NCI-H2081 (cell line): ENCODE measurements at places on chromosomes 3 and 15.

- no peak for DNase-seq
Observed at GRCh38 chr3:127196002-127196401, 3.1 kb downstream of the PRR23E start.

DNA sequence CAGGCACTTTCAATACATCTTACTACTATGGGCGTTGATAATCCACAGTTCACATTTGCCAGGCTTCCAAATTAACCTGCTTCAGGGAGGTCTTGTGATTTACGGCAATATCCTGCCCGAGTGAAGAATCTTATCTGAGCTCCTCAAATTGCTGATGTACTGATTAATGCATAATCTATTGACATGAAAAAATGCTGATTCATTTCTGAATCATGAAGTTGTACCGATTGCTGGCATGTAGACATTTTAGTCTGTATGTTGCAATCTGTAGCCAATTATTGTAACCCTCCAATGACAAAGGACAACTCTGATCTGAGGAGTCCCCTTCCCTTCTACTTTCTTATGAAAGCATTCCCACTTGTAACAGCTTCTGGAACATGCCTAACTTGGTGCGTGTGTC lies 97.2 kb downstream of the SEC22A start:
- no peak for DNase-seq

DNA sequence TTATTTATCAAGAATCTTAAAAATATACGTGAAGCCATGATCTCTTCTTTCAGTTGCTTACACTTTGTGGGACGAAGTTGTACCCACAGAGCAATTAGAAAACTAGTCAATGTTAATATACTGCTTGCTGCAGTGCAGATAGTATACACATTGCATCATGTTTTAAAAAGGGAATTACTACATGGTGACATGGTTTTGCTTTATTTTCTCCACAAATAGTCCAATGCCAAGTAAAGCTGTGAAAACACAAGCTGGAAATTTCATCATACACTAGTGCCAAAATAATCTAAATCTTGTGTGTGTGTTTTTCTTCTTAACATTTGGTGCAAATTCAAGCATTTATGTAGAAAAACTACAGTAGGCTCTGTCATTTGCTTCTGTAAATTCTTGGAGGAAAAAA lies 233.0 kb downstream of the EPHA3 start:
- DNase-seq, result no peak

DNA sequence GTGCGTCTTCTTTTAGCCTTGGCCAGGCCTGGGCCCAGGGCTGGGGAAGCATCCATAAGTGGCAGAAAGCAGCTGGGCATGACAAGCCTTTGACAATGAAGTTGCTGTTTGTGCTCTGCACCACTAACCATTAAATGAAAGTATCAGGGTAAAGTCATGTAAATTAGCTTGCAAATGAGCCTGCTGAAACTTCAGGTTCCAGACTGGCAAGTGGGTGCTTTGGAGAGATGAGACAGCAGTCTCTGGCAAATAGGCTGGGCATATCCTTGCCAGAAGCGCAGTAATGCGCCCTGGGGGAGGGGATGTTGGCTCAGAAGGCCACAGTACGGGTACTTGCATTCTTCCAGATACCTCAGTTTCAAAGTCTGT lies 40.7 kb downstream of the RAB6B start:
- no peak for DNase-seq

GRCh38 chr15:73821181-73821580 lies 52.2 kb upstream of the TBC1D21 start:
- DNase-seq, result no peak

DNA sequence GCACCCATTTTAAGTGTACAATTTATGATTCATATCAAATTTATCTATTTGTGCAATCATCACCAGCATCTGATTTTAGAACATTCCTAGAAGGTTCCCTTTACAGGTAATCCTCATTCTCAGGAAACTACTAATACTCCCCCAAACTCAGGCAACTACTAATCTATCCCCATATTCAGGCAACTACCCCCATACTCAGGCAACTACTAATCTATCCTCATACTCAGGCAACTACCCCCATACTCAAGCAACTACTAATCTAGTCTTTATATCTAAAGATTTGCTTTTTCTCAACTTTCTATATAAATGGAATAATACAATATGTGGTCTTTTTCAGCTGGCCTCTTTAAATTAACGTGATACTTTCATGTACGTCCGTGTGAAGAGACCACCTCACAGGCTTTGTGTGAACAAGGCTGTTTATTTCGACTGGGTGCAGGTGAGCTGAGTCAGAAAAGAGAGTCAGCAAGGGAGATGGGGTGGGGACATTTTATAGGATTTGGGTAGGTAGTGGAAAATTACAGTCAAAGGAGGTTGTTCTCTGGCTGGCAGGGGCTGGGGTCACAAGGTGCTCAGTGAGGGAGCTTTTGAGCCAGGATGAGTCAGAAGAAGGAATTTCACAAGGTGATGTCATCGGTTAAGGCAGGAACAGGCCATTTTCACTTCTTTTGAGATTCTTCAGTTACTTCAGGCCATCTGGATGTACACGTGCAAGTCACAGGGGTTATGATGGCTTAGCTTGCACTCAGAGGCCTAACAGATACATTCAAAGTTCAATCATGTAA lies 1444.5 kb upstream of the CADM2 start:
- no peak for DNase-seq

DNA sequence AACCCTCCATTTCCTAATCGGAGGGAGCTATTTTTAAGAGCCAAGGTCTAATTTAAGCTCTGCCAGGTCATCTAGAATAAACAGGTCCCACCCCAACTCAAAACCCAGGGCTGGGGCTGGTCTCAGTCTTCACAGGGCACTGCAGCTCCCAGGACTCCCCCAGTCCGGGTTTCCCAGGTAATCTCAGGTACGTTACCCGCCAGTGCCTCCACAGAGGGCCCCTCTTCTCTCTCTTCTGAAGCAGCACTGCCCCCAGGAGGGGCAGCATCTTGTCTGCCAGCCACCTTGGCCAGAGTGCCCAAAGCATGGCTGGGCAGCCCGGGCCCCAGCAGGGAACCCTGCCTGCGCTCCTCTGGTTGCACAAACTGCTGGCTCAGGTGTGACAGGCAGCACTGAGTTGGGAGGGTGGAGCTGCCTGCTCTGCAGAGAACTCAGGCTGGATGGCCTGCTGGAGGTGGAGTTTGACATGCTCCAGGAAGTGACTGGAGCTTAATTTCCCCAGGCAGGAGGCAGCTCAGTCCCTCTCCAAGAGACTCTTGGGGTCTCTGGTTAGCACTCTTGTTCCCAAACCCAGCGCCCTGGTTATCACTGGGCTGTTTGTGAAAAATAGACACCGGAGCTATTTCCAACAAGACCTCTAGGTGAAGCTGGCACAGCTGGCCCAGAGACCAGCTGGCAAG lies at the start of gene PLA2G4F:
PLA2G4F (minus strand) TSS at position 394 of the 680 bp plus-strand sequence; CDS start at position 307, 87 bp downstream.
- no peak for DNase-seq

DNA sequence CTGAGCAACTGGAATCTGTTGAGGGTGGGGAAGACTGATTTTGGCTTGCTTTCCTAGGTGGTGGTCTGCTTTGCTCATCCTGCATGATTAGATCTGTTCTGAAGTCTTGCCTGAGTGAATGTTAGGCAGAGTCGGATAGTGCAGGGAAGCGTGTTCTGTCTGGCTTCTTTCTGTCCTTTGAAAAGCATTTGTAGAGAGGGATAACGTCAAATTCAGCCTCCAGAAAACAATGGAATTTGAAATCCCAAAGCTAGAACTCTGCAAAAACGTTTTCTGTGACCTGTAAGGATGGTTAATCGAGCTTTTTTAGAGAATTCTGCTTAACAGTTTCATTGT lies 1.4 kb downstream of the GLCE start:
- no peak for DNase-seq

DNA sequence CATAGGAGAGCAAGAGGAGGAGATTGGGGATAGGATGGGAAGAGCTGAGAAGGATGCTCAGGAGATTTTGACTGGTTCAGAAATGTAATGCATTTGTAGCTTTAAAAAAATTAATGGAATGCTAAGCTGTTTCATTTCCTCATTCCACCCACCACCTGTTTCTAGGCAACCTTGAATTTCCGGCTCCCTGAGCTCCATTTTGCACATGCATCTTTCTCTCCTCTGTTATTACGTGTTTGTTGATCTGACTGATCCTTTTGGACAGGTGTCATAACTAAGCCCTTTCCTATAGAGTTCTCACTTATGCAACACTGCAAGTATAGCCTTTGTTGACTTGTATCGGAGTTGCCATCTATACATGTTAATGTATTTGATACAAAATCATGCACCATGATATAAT lies 4.3 kb downstream of the TMPRSS7 start:
- DNase-seq, result no peak

GRCh38 chr15:38886315-38887163 lies 321.9 kb upstream of the RASGRP1 start:
- DNase-seq, result no peak

DNA sequence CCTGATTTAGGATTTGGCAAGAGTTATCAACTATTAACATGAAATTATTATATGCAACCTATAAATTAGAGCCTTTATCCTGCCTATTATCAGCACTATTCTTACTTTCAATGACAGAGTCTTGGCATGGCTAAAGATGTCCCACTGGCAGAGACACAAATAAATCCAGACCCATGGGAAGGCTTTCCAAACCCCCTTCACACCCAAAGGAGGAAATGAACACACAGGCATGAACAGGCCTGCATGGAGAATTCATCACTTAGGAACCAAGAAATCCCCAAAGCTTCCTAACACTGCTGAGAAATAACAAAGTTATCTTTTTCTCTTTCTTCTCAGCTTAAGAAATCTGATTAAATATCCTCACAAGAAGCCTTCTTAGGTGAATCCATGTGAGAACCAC lies 213.9 kb downstream of the OCA2 start:
- peak; percentile 42 for DNase-seq

GRCh38 chr15:52124270-52124880 lies 11.8 kb upstream of the BCL2L10 start:
- no peak for DNase-seq

GRCh38 chr15:62845241-62846126 lies 197.1 kb upstream of the TPM1 start:
- DNase-seq, result no peak

DNA sequence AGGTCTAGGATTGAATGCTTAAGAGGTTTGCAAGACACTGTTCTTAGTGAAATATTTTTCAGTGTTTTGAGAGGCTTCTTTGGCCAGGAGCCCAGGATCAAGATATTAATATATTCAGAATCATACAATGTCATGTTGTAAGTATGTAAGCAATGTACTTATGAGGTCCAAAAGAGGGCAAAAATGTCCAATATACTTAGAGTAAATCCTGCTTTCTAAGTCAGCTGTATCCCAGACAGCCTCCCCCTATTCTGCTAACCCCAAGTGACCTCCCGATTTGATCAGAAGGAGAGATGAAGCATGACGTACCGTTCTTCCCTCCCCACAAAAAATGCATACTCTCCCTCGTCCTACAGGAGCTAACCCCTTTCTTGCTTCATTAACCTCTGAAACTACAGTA lies 70.9 kb downstream of the CHAC1 start:
- DNase-seq, result no peak

DNA sequence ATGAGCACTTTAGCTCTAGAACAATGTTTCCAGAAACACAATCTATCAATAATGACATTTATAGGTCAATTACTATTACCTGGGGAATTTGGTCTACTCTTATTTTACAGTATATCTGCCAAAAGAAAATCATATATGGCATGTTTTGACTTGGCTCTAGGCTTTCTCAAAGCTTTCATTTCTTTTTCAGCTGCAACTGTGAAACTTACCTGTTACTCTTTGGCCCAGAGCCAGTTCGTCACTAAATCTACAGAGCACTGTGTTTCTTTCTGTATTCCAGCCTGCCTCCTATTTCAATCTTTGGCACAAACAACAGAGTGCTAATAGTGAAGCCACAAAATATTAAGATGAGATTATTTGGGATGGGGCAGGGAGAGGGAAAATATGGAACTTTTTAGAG lies 76.0 kb downstream of the P2RY1 start:
- no peak for DNase-seq

DNA sequence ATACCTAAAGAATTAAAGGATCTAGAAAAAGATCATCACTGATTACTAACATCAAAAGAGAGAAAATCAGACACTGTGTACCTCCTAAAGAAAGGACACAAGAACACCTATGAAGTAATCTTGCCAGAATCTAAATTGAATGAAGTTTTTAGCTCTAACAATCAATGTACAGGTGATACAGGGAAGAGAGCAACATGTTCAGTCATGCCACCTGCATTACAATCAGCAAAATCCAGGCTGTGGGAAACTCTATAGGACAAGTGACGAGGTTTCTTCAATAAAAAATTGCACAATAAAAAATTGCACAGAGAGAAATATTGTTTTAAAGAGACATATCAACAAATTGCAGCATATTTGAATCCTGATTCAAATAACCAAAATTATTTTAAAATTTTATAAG lies 93.3 kb downstream of the SEMA5B start:
- DNase-seq, result no peak

DNA sequence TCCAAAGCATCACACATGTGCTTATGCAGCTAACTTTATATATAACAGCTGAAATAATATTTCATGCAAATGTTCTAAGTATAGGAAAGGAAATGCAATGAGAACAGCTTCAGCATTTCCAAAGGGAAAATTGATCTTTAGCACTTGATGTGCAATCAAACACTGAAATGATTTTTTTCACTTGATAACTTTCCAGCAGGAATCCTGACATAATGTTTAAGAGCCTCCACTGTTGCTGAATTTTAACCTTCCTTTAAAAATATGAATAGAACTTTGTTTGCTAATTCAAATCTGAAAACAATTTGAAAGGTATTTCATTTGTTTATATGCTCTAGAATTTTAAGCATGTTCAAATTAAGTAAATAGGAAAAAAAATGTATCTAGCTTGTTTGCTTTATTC lies 96.9 kb upstream of the STRIT1 start:
- no peak for DNase-seq

DNA sequence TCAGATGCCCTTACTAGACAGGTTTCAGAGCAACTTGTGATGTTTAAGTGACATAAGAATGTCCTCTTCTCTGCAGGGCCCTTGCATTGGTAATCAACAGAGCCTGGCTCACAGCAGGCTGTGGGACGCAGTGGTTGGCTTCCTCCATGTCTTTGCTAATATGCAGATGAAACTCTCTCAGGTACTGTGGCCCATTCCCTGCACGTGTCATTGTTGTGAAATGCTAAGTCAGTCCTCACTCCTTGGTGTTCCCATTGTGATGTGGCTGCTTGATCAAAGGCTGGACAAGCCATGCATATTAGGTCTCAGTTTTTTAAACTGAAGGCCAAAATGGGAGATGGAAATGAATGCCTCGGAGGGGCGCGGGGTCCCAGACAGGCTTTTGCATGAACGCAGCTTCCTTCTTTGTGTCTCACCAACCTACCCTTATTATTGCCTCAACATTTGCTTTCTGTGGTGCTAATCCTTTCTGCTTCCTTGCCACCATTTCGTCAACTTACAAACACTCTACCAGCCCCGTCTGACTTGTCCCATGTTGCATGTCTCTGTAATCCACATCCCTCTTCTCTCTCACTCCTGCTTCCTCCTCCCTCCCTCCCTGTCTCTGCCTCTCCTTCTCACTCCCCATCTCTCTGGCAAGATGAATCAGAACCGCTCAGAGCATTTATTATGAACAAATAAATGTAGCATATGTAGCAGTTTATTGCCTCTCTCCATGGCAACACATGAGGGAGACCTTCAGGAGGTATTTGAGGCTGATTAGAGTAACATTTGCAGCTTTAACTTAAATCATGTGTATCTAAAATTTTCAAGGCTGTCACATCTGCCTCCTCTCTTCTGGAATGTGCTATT lies 133.2 kb upstream of the CHRM5 start:
- DNase-seq, result no peak
